ENCODE measurements at places on chromosomes 2 and 18. TPM values are rescaled to one million over a fixed set of nuclear protein-coding genes. Genes with fewer than 3 reads are reported as not detected.
A peak's percentile ranks its signal among the peaks of the same experiment; 100 is the strongest.

Gene NAT8
- total RNA-seq, result not detected

Gene DSG4
- not detected for total RNA-seq

Gene NT5DC4
- not detected for total RNA-seq

Gene ANXA4
- 3.1 TPM for total RNA-seq

Gene IL36A
- not detected for total RNA-seq

Gene OLA1
- total RNA-seq, result 96.2 TPM

Gene GKN1
- not detected for total RNA-seq

Gene SLC1A4
- 27.9 TPM for total RNA-seq

- H3K27ac ChIP-seq, result peak overlapping the region; percentile 69
- H3K4me3 ChIP-seq, result no peak overlapping the region
- H3K36me3 ChIP-seq, result no peaks in the 10 kb centered on the region
- no peaks in the 10 kb centered on the region for H3K27me3 ChIP-seq
- H3K4me1 ChIP-seq, result peaks cover 40% of the 10 kb centered on the region
- no peak for DNase-seq
Observed at GRCh38 chr2:108635630-108636354, 83.5 kb upstream of the RANBP2 start.

- peaks cover 2% of the 10 kb centered on the region for H3K4me1 ChIP-seq
- no peak for DNase-seq
- H3K36me3 ChIP-seq, result no peaks in the 10 kb centered on the region
- H3K4me3 ChIP-seq, result no peak overlapping the region
Observed at GRCh38 chr2:228657807-228658402, 476.4 kb upstream of the SPHKAP start.

GRCh38 chr2:10061221-10061925, 18.0 kb downstream of the KLF11 start:
- no peak overlapping the region for H3K27ac ChIP-seq
- no peak overlapping the region for H3K4me3 ChIP-seq
- H3K27me3 ChIP-seq, result peaks cover 2% of the 10 kb centered on the region

DNA sequence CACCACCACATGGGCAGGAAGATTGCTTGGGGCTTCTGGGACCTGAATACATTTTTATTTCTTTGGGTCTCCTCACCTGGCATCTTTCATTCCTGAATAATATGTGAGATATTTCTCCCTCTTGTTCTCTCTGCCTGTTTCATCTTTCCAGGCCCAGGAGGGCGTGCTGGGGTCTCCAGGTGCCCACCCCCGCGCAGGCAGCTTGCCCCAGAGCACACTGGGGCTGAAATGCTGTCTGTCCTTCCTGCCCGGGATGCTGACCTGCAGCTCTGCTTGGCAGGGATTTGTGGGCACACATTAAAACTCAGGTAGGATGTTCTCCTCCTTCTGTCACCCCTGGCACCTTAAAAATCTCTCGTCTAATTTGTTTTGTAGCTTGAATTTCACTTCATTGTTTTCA, 39.7 kb upstream of the TEX51 start:
- H3K4me3 ChIP-seq, result no peak overlapping the region
- H3K27me3 ChIP-seq, result peaks cover 2% of the 10 kb centered on the region
- no peaks in the 10 kb centered on the region for H3K36me3 ChIP-seq
- peaks cover 15% of the 10 kb centered on the region for H3K4me1 ChIP-seq

- no peak overlapping the region for H3K27ac ChIP-seq
- peaks cover 13% of the 10 kb centered on the region for H3K4me1 ChIP-seq
- no peaks in the 10 kb centered on the region for H3K27me3 ChIP-seq
- H3K36me3 ChIP-seq, result no peaks in the 10 kb centered on the region
- peak overlapping the region; percentile 3 for H3K4me3 ChIP-seq
Observed at GRCh38 chr2:144372410-144373080, 147.4 kb downstream of the ZEB2 start.

GRCh38 chr2:19890104-19890503, 11.7 kb downstream of the TTC32 start:
- H3K27ac ChIP-seq, result no peak overlapping the region
- no peak for DNase-seq
- H3K27me3 ChIP-seq, result peaks cover 2% of the 10 kb centered on the region
- peaks cover 10% of the 10 kb centered on the region for H3K4me1 ChIP-seq

- no peaks in the 10 kb centered on the region for H3K27me3 ChIP-seq
- H3K4me1 ChIP-seq, result peaks cover 9% of the 10 kb centered on the region
- no peak for DNase-seq
- H3K36me3 ChIP-seq, result no peaks in the 10 kb centered on the region
- H3K27ac ChIP-seq, result no peak overlapping the region
Observed at GRCh38 chr2:105072039-105072438, 34.2 kb downstream of the MRPS9 start.

DNA sequence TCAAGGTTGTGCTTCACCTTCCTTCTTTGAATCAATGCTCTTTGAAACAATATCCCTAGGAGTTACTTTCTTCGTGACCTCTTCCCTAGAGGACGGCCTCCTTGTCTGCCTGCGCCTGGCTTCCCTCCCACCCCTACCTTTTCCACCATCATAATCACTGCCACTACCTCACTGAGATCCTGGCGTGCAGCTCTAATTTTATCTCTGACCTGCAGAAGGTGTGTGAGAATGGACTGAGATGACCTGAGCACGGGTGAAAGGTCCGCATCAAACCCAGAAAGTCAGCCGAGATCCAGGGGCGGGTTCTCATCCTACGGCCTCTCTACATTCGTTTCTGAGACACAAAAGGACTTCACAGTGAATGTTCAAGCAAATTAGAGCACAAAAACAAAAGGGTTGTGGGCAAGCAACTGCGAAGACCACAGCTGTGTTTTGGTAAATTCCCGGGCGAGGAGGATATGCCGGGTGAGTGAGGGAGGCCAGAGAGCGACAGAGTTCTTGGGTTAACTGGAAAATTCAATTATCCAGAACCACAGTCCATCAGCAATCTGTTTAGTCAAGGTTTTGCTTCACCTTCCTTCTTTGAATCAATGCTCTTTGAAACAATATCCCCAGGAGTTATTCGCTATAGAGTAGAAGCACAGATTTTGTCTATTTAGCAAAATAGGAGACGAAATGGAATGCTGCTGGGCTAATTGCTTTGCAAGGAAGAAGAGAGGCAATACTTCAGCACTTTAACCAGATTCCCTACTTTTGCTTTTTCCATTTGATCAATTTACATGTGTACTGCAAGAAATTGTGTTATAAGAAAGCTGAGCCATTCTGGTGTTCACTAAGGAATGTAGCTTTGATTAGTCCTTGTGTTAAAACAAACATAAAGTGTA, 212.6 kb downstream of the ACKR3 start:
- no peak for DNase-seq
- peaks cover 15% of the 10 kb centered on the region for H3K4me1 ChIP-seq
- H3K27ac ChIP-seq, result peak overlapping the region; percentile 67

GRCh38 chr2:238220892-238221521, 17.5 kb upstream of the ILKAP start:
- no peak for DNase-seq
- no peak overlapping the region for H3K4me3 ChIP-seq
- H3K27ac ChIP-seq, result no peak overlapping the region
- H3K4me1 ChIP-seq, result peaks cover 6% of the 10 kb centered on the region

- no peaks in the 10 kb centered on the region for H3K36me3 ChIP-seq
- no peak overlapping the region for H3K4me3 ChIP-seq
- H3K27ac ChIP-seq, result no peak overlapping the region
- H3K27me3 ChIP-seq, result peaks cover 5% of the 10 kb centered on the region
Observed at GRCh38 chr2:20992201-20992711, 51.6 kb downstream of the APOB start.

GRCh38 chr2:149622343-149622742, 34.8 kb upstream of the MMADHC start:
- no peak overlapping the region for H3K4me3 ChIP-seq
- no peak for DNase-seq
- H3K4me1 ChIP-seq, result no peaks in the 10 kb centered on the region
- no peaks in the 10 kb centered on the region for H3K36me3 ChIP-seq
- no peak overlapping the region for H3K27ac ChIP-seq

GRCh38 chr18:59918997-59919396, 19.2 kb downstream of the PMAIP1 start:
- peaks cover 17% of the 10 kb centered on the region for H3K4me1 ChIP-seq
- H3K36me3 ChIP-seq, result no peaks in the 10 kb centered on the region
- no peak overlapping the region for H3K27ac ChIP-seq
- H3K27me3 ChIP-seq, result peaks cover 3% of the 10 kb centered on the region
